ENCODE measurements at places on chromosomes 2 and 18.
A peak's percentile ranks its signal among the peaks of the same experiment; 100 is the strongest.

DNA sequence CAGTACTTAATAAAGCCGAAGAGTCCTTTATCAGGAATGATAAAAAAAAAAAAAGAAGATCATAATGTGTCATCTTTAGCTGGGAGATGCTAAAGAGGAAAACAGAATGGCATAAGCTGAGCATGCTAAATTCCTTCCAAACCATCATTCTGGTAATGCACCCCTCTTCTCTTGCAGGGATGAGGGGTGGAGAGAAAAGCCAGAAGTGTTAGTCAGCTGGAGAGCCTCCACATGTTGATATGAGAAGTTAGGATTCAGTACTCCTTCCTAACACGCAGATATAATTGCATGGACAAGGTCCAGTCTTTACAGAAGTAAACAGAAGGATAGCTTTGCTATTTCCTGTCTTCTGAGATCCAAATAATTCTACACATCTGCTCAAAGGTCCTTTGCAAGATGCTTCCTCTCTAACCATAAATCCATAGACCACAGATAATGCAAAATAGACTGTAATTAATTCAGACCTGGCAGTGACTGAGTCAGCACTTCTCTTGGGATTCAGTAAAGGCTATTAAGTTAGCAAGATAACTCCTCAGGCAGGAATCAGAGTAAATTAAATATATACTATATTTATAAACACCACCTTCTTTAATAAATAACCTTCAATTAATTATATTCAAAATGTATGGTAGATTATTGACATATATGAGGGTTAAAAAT lies 930.0 kb upstream of the KLHL29 start:
- DNase-seq, result no peak

DNA sequence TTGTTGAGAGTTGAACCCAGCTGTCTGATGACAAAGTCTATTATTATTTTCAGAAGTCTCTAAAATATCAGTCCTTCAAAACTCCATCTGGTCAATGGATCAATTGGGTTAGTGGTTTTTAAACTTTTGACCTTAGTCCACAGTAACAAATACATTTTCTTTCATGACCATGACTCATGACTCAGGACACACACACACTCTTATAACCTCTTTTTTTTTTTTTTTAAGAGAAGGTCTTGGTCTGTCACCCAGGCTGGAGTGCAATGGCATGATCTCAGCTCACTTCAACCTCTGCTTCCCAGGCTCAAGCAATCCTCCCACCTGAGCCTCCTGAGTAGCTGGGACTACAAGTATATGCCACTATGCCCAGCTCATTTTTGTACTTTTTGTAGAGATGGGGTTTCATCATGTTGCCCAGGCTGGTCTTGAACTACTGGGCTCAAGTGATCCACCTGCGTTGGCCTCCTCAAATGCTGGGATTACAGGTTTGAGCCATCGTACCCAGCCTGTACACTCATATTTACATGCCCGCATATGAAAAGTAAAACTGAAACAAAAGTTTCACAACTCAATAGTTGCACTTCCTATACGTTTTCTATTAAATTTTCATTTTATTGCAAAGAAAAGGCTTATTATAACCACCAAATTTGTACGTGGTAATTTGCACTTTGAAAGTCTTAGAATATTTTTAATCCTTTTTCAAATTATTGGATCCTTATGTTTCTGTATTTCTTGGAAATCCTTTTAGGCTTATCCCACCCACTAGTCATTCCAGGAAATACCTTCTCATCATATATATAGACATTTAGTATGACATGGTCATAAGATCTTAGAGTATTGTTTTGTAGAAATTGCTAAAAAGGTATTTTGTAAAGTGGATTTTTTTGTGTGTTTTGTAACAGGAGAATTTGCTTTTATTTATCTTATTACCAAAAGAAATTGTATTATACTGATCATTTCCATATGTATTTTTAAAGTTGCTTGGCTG lies 199.0 kb downstream of the LPIN1 start:
- peak; percentile 11 for DNase-seq

GRCh38 chr18:1053331-1054315 lies 149.0 kb downstream of the ADCYAP1 start:
- no peak for DNase-seq

- DNase-seq, result no peak
These were observed 129.6 kb downstream of the GALNT14 start for GRCh38 chr2:31008561-31009114.

DNA sequence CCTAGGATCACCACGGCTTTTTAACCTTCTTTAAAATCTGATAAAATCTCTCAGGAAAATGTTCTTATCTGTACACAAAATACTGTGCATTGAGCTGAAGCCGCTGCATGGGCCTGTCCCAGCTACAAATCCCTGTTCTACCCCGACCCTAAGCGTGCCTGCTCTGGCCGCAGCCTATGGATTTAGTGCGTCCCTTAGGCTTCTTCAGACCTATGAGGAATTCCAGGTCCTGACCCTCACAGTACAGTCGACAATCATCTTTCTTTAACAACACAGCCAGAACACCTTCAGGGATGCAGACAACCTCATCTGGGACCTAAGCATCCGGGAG lies 477 bp upstream of the WDCP start:
- DNase-seq, result no peak

- peak; percentile 62 for DNase-seq
These were observed at the start of gene CD302 for GRCh38 chr2:159797543-159798375. Gene CD302 (minus strand): TSS chr2:159798208. CDS start chr2:159798198, 10 bp downstream.

DNA sequence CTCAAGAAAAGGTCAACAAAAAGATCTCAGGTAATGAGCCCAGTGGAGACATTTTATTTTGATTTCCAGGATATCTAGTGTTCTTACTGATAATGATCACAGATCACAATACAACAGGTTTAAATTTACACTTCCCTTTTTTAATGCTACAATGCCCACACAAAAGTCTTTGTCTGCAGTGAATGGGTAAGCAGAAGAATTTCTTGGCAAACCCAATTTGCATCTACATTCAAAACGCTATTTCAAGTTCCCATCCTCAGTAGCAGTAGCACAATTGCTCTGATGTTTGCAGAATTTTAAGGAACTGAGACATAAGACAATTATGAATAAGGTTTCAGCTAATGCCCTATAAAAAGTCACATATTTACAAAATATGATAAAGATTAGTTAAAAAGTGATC lies 929.4 kb upstream of the PIK3C3 start:
- DNase-seq, result no peak

- no peak for DNase-seq
These were observed 65.6 kb downstream of the MRPS9 start for GRCh38 chr2:105103481-105103880.

- DNase-seq, result no peak
These were observed 227.6 kb upstream of the HNRNPA3 start for GRCh38 chr2:176984987-176985386.

- DNase-seq, result no peak
These were observed 2.4 kb downstream of the GFPT1 start for GRCh38 chr2:69384618-69385081.

DNA sequence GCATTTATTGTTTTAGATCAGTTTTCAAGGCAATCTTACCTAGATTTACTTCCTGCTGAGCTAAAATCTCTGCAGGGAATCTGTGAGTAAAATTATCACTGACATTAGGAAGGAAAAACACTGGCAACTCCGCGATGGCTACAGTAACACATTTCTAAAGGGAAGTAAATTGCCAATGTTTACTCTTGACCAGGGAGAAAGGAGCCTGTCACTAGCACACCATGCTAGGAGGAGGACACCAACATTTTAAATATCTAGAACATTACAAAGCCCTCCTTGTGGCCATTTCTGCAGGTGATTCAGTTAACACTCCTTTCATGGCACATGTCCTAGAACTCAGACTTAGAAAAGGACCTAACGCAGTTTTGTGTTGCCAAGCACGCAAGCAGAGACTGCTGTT lies 58.4 kb downstream of the TCF4 start:
- DNase-seq, result no peak

DNA sequence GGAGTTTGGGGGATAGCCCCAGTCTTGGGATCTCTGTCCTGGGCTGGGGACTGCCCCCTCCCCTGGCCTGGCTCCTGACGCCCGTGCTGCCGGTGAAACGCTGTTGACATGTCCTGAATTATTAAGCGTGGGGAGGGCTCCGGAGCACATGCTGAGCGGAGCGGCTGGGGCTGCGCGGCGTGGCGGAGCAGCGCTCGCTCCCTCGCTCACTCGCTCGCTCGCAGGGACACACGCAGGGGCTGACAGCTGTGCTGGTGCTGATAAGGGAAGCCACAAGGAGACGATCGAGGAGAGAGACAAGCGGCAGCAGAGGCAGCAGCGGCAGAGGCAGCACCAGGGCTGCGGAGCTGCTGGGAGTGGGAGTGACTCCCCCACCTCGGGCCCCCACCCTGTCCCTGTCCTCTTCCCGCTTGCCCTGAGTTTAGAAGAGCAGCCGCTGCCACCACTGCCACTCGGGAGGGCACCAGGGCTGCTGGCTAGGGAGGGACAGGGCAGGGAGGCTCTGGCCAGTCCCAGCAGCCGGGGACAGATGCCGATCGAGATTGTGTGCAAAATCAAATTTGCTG lies at the start of gene ASIC4:
Gene ASIC4, plus strand, starts transcription at position 287 of the 566 bp plus-strand sequence. Its CDS starts 243 bp downstream, at position 530.
- DNase-seq, result no peak

DNA sequence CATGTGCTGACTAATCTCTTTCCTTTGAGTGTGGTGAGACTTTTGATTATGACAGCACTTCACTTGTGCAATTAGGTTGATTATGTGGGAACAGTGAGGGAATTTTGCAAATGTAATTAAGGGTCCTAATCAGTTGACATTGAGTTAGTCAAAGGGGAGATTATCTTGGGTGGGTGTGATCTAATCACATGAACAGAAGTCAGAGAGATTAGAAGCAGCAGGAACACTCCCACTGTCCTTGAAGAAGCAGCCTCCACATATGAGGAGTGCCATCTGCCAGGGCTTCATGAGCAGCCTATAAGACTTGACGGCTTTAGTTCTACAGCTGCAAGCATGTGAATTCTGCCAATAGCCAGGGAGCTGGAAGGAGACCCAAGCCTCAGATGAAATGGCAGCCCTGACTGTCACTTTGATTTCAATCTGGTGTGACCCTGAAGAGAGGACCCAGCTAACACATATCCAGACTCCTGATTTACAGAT lies 89.4 kb upstream of the APCDD1 start:
- DNase-seq, result no peak

- DNase-seq, result no peak
These were observed 48.9 kb upstream of the HPCAL1 start for GRCh38 chr2:10253596-10254372.

DNA sequence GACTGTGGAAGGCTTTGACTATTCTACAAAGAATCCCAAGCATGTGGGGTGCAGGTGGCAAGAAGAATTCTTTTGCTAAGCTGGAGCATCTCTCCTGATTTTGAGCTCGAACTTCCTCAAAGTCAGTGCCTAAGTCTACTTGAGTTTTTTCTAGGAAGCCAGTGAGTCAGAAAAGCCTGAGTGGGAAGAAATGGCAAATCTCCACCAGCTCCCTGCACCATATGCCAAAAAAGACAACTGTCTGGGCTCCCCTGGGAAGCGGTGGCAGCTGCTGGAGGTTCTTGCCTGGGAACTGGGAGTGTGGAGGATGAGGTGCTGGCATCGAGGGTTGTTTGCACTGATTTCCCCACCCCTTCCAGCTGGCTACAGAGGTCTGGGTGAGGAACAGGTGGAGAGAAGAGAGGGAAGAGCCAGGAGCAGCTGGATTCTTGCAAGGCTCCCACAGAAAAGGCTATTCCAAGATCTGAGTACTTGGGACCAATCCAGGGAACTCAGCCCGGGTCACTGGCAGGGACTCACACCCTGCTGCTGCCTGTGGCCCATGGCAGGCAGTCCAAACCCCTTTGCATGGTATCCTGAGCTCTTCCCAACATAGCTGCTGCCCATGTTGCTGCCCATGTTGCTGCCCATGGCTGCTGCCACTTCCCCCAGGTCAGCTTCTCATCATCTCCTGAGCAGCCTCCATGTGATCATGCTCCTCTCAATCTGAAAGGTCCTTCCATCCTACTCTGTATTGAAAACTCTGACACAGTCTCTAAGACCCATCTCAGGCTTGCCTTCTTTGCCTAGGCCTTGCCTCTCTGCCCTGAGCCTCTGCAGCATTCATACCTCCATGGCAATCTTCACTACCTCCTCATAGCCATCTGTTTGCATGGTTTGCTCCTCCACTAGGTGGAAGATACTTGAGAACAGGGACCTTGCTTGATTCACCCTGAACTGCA lies 128.3 kb upstream of the SPATS2L start:
- no peak for DNase-seq

DNA sequence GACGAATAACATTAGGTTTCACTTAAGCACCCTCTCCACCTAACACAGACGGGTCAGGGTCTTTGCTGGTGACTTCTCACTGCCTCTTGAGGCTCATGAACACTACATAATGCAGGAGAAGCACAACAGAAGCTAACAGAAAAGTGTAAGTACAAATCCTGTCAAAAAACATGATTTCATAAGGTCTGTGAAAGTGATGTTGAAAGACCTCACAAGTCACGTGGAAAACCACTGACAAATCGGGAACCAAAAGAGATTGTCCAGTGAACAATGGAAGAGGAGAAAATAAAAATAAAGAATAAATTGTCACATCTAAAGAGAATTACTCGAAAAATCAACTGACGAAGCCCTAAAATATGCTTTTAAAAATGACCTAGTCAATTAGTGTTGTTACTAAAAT lies 14.0 kb downstream of the PSD4 start:
- no peak for DNase-seq

GRCh38 chr2:176066645-176067588 lies 16.8 kb downstream of the EVX2 start:
- DNase-seq, result no peak

DNA sequence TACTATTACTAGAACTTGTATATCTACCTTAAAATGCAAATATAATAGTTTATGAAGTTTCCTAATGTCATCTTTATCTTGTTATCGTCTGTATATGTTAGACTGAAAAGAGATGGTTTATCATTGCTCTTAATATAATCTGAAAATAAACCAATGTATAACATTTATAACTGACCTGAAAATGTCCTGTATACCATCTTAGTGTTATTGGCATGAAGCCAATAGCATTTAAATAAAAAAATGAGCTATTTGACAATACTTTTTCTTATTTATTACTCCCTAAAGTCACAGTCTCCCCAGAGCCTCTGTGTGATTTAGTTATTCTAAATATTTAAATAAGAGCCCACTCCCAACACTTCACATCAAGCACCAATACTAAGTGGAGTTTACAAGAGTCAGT lies 1.8 kb downstream of the VWC2L start:
- DNase-seq, result no peak

DNA sequence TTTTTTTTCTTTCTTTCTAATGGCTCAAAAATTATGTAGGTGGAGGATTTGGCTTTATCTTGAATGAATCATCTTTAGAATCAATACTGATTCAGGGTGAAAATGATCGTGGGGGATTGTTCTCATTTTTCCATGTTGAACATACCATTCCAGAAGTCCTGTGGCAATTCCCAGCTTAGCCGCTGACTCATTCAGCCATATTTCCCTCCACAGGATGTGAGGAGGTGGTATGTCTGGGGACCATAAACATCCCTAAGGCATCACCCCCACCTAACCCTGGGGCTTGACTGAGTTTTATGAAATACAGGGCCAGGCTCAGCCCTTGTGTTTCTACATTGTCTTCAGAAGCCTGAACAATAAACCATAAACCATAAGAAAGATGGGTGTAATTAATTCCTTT lies 92.7 kb upstream of the FN1 start:
- DNase-seq, result no peak
